Activated T-helper 1 cell treated with Interleukin-2 at 50 U/mL for 16 hours (primary cell): ENCODE measurements at places on chromosomes 12 and 14.
A peak's percentile ranks its signal among the peaks of the same experiment; 100 is the strongest.

DNA sequence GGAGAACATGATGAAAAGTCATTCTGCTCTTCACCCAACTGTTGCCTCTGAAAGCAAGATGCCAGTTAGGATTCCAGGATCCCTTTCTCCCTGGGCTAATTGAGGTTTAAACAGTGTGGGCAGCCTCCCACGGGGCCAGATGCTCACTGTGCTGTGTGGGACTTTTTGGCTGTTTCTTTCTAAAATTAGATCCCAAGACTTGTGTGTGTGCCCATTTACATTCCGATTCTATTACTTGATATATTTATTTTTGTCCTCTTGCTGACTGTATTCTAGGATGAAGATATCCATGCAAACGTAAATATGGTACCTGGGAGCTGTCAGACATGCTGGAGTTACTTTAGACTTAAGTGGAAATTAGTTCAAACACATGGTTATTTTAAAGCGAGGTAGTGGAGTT, 6.2 kb downstream of the IFT43 start:
- no peak for DNase-seq

- no peak for DNase-seq
These were observed 81.7 kb downstream of the CPNE8 start for GRCh38 chr12:38823738-38824137.

GRCh38 chr12:131535779-131536178, 175.1 kb upstream of the SFSWAP start:
- no peak for DNase-seq

DNA sequence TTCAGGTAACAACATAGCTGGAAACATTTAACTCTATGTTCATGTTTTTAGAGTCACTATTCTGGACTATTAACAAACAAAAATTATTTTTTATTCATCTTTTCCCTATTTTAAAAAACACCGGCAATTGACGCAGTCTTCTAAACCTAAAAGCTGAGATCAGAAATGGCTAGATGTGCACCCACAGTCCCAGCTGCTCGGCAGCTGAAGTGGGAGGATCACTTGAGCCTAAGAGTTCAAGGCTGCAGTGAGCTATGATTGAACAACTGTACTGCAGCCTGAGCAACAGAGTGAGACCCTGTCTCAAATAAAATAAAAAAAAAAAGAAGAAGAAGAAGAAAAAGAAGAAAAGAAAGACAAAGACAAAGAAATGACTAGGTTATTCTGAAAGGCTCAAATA, 64.5 kb downstream of the PAX9 start:
- DNase-seq: no peak

GRCh38 chr14:20609215-20610001, 18.2 kb upstream of the RNASE12 start:
- peak; percentile 34 for DNase-seq

- no peak for DNase-seq
These were observed 82.1 kb downstream of the TRAFD1 start for GRCh38 chr12:112207397-112207924.

DNA sequence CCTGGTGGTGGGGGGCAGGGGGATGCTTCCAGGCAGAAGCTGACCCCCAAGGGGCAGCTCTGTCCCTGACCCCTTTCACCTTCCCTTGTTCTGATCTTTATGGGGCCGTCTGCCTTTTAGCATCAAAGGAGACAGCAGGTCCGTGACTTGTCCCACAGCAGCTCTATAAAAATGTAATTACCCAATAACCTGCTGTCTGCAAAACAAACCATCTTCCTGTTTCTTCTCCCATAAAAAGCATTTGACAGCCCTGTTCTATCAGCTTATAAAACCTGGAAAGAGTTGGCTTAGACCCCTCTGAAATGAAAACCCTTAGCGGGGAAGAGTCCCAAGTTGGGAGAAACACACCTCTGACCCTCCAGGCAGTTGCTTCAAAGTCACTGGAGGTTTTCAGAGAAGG, 416.9 kb downstream of the MED13L start:
- no peak for DNase-seq

- no peak for DNase-seq
These were observed 4.4 kb downstream of the ITGA7 start for GRCh38 chr12:55703288-55703687.

- DNase-seq: no peak
These were observed 69.0 kb upstream of the CAPRIN2 start for GRCh38 chr12:30823764-30824163.

DNA sequence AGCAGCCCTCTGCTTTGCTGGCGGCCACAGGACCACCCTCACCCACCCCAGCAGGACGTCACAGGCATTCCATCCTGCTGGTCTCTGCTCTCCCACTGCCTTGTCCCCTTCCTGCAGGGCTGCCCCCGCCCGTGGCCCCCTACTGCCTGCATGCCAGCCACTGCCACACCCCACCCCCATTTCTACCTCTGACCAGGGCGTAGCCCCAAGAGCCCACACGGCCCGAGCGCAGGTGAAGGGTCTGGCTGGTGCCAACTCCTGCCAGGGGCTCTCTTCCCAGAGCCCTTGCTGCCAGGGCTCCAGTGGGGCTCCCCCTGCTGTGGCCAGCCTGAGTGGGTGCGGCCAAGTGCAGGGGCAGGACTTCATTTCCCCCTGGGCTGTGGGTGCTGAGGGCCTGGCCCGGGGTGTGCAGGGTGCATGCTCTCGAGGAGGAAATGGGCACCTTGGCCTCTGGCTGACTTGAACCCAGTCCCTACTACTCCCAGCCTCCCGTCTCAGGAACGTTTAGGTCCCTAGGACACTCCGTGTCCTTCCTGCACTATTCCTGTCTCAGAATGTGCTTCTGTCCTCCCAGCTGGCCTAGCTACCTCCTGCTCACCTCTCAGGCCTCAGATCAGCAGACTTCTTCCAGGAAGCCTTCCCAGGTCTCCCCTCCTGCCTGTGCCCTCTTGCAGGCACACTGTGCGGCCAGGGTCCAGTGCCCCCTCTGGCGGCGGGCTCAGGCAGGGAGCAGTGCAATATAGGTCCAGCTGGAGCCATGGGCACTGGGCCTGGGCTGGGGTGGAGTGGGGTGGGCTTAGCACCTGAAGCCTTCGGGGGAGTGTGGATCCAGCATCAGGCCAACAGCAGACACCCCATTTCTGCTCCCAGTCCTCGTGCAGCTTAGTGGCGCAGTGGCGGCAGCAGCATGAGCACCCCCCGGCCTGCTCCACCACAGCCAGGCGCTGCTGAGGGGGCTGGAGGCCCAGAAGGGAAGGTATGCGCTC, 1.4 kb downstream of the LBHD2 start:
- no peak for DNase-seq

DNA sequence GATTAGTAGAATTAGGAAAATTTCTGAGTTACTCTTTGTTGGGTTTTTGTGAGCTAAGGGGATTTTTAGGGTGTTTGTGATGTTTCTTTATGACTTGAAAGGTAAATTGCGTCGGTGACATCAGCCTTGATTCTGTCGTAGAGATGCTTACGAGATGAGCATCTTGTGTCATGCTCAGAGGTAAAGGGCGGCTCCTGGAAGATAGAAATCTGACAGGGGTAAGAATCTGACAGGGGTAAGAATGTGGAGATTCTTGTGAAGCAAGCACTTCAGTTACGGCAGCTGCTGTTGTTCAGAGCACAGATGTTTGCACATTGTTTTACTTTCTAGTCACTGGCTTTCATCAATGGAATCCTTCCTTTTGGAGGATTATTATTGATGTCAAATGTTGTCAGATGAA, 22.5 kb downstream of the EML1 start:
- DNase-seq: no peak
